GF-D8 (cell line): ENCODE measurements at places on chromosomes 13 and 19.
A peak's percentile ranks its signal among the peaks of the same experiment; 100 is the strongest.

DNA sequence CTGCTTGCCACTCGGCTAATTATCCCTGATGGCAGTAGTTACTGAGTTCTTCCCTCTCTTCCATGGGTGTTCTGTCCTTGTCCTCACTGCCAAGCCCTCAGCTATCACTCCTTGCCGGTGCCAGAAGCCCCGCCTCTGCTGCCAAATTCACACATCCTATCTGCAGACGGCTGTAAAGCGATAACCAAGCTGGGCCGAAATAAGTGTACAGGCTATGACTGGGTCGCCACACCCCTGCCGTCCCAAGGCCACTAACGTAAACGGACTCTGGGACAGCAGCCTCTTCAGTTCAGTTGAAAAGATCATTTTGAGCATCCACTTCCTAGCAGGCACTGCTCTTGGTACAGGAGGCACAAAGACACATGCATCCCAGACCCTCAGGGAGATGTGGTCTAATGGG, 13.3 kb downstream of the SLC7A1 start:
- DNase-seq, result no peak

DNA sequence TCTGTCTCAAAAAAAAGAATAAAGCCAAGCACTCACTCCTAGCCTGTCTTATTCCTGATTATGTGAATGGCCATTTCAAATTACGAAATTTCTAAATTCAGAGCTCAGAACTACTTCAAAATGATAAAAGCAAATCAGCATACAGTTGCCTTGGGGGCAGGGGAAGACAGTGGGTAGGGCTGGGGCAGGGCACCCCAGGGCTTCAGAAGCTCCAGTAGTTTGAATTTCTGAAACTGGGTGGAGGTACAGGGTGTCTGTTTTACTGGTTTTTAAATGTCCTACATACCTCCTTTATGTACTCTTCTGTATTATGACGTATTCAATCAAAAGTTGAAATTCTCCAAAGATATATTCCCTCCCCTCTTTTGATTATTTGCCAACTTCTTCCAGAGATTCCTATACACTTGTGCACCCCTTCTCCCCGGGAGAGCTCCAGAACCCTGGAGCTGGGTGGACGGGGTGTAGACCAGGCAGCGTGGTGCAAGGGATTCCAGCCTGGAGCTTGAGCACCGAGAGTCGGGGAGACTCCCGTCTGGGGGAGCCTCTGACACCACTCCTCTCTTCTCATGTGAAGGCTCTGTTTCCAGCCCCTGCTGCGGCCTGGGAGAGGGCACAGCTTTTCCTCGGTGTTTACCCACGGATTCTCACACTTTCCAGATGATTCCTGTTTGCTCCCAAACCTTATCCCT, 84.7 kb upstream of the GPR183 start:
- DNase-seq, result no peak

- DNase-seq, result no peak
These were observed 47.1 kb downstream of the MLLT1 start for GRCh38 chr19:6232601-6233055.

GRCh38 chr19:19347401-19348110, 26.9 kb downstream of the MAU2 start:
- no peak for DNase-seq

DNA sequence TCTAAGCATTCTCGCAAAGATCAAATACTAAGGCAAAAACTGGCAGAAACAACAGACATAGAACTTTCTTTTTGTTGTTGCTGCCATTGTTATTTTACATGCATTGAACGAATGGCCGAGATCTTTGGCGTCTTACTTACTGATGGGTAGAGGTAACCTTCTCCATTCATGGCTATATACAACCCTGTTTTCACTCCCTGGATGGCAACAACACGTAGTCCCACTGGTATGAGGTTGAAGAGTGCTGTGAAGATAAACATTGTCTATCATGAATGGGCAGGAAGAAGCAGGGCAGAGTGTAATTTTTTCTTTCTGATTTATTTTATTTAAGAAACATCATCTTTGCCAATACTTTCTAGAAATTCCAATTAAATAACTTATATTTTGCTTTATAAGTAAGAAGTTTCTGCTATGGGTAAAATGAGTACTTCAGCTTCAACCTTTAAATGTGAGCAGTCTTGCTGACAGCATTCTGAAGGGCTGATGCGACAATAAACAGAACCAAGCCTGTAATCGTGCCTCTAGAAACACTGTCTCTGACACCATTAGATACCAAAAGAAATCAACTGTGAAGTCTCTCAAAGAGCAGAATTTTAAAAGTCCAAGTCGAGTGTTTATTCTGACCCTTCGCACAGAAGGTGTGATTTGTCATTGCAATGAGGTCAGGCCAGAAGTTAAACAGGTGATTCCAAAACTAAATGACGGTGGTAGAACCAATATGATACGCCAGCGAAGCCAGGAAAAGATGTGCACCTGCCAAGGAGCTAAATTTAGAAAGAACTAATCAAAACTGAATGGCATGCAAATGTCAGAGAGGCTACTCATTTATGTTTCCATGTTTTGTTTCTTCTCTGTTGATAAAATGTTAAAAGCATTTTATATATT, 416.4 kb downstream of the ITGBL1 start:
- no peak for DNase-seq

GRCh38 chr13:52406629-52407028, 657 bp upstream of the THSD1 start:
- DNase-seq, result no peak

DNA sequence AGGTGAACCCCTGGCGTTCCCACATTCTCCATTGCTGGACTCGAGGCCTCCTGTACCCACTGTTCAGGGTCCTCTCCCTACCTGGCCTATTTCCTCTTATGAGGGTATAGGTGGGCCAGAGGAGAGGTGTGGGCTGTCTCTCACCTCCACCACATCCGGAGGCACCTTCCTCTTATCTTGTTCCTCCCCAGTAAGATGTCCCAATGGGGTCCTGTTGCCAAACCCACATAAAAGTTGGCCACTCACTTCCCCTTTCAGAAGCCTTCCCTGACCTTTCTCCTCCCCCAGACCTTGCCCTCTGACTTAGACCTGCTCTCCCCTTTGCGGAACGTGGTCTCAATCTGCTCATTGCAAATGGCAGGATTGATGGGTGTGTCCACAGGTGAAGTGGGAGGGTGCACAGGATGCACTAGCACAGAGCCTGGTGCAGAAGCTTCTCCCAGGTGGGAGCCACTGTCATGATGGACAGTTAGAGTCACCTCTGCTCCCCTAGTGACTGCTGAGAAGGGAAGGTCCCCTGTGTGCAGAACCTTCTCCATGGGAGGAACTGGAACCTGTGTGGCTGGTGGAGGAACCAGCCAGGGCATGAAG, 1.3 kb downstream of the CYP4F3 start:
- peak; percentile 83 for DNase-seq

- no peak for DNase-seq
These were observed 2.6 kb upstream of the NAT14 start for GRCh38 chr19:55482156-55482961.

DNA sequence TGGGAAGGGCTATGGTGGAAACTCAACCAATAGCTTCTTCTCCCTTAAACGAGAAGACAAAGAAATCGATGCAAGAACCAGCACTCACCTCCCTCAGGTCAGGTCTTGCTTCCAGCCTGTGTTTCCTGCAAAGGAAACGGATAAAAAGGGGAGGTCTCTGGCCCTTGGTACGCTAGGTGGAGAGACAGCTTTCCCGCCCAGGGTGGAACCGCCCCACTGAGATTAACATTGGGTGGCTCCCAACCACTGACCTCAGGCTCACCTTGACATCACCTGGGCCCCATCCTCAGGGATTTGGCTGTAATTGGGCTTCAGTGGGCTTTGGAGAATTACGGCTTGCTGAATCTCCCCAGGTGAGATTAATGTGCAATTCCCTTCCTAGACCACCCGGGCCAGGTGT, at the start of gene NLRP7:
NLRP7 (minus strand) TSS at position 150 of the 400 bp plus-strand sequence.
- no peak for DNase-seq

DNA sequence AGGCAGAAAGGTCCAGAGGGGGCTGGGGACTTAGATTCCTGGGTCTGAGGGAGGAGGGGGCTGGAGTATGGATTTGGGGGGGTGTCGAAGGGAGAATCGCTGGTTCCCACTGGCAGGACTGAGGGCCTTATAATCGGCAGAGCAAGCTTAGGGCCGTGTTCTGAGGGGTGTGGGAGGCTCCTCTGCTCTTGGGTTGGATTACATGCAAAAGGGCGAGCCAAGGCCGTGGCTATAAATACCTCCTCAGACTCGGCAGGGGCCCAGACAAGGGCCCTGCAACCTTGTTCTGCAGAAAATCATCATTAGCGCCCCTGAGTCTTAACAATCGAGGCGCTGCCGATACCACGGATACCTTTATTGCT, 707 bp upstream of the MAMSTR start:
- DNase-seq, result no peak

GRCh38 chr19:4361152-4362046, 18.0 kb downstream of the MPND start:
- no peak for DNase-seq

DNA sequence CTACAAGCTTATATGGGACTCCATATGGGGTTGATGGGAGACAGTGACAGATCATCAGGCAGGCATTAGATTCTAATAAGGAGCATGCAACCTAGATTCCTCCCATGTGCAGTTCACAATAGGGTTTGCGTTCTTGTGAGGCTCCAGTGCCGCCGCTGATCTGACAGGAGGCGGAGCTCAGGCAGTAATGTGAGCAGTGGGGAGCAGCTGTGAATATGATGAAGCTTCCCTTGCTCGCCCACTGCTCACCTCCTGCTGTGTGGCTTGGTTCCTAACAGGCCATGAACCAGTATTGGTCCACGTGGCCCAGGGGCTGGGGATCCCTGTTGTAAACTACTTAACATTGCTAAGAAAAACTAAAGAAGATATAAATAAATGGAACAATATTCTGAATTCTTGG, 378.4 kb downstream of the KCNRG start:
- no peak for DNase-seq

DNA sequence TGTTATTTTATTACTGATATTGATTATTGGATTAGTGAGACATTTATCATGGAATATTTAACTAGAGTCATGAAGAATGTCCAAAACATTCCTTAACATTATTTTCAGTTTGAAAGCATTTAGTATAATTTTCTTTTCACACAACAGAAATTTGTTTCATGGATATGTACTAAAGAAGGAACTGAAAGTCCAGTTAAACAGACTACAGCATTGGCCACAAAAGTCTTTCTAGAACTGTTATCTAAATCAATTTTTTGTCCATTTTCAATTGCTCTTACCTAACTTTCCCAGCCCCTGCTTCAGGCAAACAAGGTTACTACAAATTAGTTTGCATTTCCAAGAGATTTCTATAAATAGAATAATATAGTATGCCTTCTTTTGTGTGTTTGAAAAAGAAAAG, 1018.0 kb upstream of the PCDH20 start:
- DNase-seq, result no peak

- DNase-seq, result no peak
These were observed 1.2 kb downstream of the ACP5 start for GRCh38 chr19:11576227-11576626.

DNA sequence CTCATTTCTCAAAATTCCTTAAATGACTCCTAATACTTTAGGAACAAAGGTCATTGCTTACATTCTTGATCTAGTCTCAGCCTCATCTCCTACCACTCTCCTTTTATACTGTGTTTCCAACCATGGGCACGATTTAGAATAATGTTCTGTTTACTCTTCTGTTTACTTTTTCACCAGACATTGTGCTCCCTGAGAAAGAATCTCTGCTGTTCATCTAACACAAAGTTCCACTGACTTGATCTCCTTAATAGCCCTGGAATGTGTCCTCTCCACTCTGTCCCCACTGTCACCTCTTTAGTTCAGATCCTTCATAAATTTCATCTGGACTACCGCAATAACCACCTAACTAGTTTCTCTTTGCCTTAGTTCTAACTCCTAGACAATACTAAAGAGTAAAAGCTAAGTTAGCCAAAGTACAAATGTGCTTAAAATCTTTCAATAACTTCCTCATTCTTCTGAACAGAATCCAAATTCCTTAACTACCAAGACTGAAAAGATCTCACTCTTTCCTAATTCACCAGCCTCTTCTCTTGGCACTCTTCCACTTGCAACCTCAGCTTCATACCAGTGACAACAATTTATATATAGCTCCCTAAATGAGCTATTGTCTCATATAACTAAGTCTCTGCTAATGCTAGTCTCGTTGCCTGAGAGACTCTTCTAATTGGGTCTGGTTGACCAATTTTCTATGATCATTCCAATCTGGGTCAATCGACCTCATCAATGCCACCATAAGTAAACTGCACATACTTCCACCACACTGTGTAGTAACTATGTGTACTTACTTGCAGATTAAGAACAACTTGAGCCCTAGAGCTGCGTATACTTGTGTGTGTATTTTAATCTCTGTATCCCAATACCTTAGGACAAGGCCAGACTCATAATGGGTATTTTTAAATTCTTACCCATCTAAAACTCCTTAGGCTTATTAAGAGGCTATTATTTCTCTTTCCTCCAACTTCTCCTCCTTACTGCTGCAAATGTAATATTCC, 179.9 kb downstream of the VWA8 start:
- DNase-seq, result no peak

GRCh38 chr13:30743319-30744055, 8.1 kb downstream of the ALOX5AP start:
- DNase-seq, result no peak

DNA sequence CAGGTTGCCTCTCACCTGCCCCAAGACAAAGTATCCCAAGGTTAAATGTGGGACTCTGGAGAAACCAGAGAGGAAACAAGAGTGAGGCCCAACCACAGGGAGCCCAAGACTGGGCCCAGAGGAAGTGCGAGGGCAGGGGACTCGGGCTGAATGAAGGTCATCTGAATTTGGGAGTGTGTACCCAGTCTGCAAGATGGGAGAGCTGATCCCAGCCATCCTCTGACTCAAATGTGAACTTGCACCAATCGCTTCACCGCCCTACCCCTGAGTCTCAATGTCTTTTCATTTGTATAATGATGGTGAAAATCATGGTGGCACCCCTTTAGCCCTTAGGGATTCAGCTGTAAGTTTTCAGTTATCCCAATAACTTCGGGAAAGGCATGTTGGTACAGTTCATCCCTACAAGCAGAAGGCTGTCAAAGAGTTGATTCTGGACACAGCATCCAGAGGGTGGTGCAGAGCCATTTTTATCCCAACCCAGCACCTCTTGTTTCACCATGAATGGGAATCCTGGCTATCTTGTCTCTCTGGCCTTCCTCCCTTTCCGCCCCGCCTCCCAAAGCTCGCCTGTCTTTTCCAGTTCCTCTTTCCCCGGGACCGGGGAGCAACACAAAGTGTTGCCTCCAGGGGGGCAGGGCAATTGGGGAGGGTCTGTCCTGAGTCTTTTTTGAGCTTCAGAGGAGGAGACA, 123.4 kb downstream of the NUFIP1 start:
- DNase-seq, result no peak

DNA sequence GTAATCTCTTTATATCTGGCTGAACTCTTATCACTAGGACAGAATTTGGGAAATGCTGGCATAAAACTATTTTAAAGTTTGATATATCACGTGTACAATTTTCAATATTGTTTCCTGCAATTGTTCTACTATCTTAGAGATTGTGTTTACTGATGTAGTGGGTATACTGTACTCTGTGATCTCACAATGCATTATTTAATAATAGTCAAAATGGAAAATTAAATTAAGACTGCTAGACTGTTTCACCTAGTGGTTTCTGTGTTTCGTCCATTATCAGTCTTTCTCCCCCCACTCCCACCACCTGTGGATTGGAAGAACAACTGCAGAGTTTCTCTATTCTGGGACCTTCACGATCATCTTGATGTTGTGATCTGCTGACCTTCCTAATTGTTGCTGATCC, 449.2 kb upstream of the SLC10A2 start:
- DNase-seq, result no peak

- DNase-seq, result peak; percentile 14
These were observed 5.5 kb upstream of the SAE1 start for GRCh38 chr19:47124937-47125668.

GRCh38 chr13:104098421-104098820, 1032.2 kb upstream of the SLC10A2 start:
- no peak for DNase-seq

GRCh38 chr19:15252398-15253018, 20.3 kb upstream of the EPHX3 start:
- no peak for DNase-seq
